ENCODE measurements at places on chromosomes 7 and 10.

DNA sequence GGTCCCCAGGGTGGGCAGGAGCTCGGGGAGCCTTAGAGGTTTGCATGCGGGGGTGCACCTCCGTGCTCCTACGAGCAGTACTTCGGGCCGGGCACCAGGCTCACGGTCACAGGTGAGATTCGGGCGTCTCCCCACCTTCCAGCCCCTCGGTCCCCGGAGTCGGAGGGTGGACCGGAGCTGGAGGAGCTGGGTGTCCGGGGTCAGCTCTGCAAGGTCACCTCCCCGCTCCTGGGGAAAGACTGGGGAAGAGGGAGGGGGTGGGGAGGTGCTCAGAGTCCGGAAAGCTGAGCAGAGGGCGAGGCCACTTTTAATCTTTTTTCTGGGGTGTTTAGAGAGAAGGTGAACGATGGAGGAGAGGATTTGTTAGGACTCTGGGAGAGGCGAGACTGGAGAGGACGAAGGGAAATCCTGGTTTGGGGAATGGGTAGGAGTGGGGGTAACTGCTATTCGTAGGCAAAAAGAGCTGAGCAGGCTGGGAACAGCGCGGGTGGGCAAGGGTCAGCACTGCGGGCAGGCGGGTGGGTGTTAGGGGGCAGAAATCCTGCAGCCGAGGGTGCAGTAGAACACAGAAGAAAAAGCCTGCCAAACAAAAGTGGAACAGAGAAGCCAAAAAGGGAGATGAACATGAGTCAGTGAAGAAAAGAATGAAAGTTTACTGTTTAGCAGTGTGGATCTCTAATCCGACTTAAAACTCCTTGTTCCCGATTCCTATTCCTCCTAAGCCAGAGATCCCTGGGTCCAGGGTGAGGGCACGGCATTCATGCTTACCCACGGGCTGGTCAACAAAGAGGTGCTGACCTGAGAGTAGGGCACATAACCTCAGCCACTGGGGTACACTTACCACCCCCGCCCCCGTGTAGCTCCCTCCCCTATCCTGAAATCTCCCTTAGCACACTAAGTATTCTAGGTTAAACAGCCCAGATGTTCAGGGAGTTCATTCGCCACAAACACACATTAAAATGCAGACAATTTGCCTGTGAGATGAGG, 26.9 kb downstream of the PRSS2 start:
- DNase-seq = no peak

- DNase-seq = no peak
Observed at GRCh38 chr7:131254211-131254610, 73.5 kb upstream of the MKLN1 start.

- no peak for DNase-seq
Observed at GRCh38 chr10:124743191-124744101, 732 bp downstream of the FAM53B start.

GRCh38 chr10:43411536-43411935, 2.5 kb upstream of the HNRNPF start:
- no peak for DNase-seq

DNA sequence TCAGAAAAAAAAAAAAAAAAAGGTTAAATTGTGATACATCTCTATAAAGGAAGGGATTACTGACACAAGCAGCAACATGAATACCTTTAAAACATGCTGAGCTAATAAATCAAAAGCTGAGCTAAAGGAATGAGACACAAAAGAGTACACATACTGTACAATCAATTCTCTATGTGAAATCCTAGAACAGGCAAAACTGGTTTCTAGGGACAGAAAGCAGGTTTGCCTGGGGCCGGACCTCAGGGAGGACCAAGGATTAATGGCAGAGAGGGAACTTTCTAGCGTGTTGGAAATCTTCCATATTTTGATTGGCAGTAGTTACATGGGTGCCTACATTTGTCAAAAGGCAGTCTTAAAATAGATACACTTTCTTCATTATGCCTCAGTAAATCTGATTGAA, 52.5 kb downstream of the KLRG2 start:
- DNase-seq = no peak

All from activated naive CD8-positive, alpha-beta T cell treated with anti-CD3 and anti-CD28 coated beads, Interleukin-2, amount 50 U/mL, for 16 hours (primary cell).